ENCODE measurements at places on chromosomes 12 and 14.

GRCh38 chr12:108712925-108713203 lies 18.5 kb downstream of the CORO1C start:
- no peak for DNase-seq

GRCh38 chr12:97751704-97752103 lies 289.1 kb downstream of the RMST start:
- no peak for DNase-seq

DNA sequence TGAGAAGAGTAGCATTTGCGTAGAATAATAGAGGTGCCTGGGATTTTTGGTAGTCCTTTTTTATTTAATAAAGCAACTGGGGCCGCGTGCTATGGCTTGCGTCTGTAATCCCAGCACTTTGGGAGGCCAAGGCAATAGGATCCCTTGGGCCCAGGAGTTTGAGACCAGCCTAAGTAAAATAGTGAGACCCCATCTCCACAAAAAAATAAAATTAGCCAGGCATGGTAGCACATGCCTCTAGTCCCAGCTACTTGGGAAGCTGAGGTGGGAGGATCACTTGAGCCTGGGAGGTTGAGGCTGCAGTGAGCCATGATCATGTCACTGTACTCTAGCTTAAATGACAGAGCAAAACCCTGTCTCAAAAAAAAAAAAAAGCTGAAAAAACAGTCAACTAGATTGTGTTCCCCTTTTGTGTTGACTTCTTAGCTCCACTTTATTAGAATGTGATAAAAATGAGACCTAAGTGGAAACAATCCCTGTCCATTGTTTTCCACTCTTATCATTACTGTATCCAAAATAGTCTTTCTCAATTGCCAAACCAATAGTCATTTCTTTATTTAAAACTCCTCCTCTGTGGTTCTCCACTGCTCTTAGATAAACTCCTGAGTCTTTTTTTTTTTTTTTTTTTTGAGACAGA lies 7.4 kb downstream of the PRKCH start:
- DNase-seq, result no peak

DNA sequence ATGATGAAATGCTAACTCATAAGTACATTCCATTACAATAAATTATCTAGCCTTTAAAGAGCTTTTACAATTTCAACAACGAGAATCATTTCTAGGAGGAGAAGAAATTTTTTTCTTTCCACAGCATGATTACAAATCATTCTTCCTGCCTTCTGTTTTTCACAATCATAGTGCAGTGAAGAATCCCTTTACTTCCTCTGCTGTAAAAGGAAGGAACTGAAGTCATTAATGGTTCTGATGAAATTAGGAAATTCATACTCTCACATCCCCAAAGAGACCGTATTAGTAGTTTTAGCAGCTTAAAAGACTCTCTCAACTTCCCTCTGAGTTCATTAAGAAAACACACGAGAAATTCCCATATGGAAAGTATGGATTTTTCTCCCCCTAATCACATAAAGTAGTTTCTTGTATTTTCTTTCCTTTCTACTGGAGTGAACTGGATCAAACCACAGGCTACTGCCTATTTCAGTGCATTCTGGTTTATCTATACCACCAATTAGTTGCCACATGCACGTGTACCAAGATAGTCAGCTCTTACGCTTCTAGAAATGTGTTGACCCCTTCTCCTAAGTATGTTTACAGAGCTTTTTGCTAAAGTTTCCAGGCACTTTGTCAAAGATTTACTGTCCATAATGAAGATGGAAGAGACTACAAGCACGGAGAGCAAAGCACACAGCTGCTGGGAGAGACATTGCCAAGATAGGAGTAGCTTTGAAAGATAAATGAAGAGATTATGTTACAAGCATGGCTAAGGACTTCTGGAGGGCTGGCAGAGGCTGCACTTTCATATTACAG lies 58.9 kb upstream of the KITLG start:
- DNase-seq, result peak; percentile 43

- no peak for DNase-seq
These were observed 44.6 kb downstream of the DCAF5 start for GRCh38 chr14:69108358-69108757.

DNA sequence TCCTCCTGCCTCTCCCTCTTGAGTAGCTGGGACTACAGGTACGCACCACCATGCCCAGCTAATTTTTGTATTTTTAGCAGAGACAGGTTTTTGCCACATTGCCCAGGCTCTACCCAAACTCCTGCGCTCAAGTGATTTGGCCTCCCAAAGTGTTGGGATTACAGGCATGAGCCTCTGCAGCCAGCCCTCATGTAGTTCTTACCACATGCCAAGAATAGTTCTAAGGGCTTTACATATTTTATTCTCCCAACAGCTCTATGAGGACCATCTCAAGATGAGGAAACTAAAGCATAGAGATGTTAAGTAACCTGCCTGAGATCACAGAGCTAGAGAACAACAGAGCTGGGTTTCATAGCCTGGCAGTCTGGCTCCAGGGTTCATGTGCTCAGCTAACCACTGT lies 37.9 kb upstream of the ALDH2 start:
- DNase-seq, result no peak

Data from AG09309 (cell line).